ENCODE measurements at places on chromosomes 11 and 22.

GRCh38 chr22:42961810-42962209 is 53.1 kb downstream of the PACSIN2 start:
- no peak for DNase-seq

- no peak for DNase-seq
Measured at GRCh38 chr11:47453365-47453764, 4.4 kb upstream of the RAPSN start.

DNA sequence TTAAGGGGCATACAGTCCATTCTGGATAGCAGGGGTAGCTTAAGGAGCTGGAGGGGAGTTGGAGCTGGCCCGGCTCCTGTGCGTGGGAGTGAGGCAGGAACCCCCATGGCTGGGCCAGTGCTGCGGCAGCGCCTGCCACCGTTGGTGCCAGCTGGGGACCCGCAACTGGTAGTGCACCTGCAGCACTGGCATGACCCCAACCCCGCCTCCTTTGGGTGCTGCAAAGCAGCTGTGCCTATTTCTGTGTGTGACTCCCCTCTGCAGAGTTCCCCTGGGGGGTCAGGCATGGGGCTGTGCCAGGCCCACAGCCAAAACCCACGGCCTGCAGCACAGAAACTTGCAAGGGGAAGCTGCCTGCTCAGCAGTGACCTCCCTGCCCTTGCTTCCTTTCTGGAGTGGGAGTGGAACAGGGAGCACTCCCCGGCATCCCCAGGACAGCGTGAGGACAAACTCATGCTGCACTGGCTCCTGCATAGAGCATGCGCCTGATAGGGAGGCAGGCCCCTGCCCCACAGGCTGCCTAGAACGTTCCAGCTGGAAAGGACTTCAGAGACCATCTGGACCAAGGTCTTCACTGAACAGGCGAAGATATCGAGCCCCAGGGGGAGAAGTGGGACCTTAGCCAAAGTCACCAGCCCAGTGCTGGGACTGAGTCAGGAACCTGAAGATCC is 26.2 kb upstream of the RAB1B start:
- DNase-seq, result no peak

DNA sequence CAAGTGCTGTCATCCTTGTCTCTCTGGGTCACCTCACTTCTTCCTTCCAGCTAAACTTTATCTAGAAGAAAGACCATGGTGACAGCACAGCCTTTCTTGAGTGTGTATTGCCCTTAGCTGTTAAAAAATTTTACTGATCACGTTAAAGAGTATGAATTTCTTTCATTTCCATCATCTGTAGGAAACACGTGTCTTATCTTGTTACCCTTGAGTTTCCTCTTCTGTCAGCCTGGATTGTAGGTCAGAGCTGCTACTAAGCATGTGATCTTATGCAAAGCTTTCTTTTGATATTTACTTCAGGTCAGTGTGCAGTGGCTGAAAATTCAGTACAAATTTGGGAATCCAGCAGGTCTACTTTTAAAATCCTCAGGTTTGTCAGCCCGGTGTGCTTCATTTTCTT is 512.2 kb upstream of the ARHGAP42 start:
- DNase-seq, result no peak

GRCh38 chr11:81700076-81700475 is 1033.6 kb downstream of the FAM181B start:
- DNase-seq, result no peak

- DNase-seq, result no peak
Measured at GRCh38 chr11:119282495-119282894, 34.4 kb downstream of the MCAM start.

GRCh38 chr11:119024430-119025098 is 6.0 kb downstream of the TRAPPC4 start:
- no peak for DNase-seq

GRCh38 chr11:45104790-45105084 is 41.7 kb upstream of the PRDM11 start:
- no peak for DNase-seq

- DNase-seq, result no peak
Measured at GRCh38 chr11:35483131-35483820, 42.1 kb downstream of the PAMR1 start.

DNA sequence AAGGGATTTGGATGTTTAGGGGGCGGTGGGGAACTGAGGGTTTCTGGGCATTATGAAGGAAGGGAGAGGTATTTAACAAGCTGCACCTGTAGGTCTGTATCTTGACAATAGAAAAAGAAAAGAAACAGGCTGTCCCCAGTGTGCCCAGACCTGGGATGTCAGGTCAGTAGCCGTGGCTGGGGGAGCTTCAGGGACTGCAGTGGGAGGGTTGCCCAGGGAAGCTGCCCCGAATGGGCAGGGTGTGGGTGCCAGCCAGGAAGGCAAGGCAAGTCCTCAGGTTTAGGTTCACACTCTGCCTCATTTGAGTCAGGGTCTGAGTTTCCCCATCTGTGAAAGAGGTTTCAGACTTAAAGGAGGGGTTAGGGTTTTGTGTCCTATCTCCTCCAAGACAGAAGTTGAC is 1.5 kb downstream of the INPP5J start:
- no peak for DNase-seq

DNA sequence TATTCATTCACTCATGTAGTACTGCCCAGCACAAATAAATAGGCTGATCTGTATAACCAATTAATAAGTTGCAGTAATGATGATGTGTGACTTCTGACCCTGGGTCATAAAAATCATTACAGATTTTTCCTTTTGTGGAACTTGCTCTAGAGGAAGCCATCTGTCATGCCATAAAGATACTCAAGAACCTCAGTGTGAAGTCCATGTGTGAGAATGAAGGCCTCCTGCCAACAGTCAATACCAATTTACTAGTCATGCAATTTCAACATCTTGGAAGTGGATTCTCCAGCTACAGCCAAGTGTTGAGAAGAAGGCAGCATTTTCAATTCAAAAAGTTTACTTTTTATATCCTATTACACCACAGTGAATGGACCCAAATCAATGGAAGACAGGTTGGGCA is 435.6 kb upstream of the LRRC4C start:
- no peak for DNase-seq

- no peak for DNase-seq
Measured at GRCh38 chr11:45964911-45965389, 42.5 kb downstream of the LARGE2 start.

GRCh38 chr22:41028841-41029240 is 63.6 kb upstream of the EP300 start:
- no peak for DNase-seq

- no peak for DNase-seq
Measured at GRCh38 chr11:16184588-16184987, 171.8 kb downstream of the SOX6 start.

DNA sequence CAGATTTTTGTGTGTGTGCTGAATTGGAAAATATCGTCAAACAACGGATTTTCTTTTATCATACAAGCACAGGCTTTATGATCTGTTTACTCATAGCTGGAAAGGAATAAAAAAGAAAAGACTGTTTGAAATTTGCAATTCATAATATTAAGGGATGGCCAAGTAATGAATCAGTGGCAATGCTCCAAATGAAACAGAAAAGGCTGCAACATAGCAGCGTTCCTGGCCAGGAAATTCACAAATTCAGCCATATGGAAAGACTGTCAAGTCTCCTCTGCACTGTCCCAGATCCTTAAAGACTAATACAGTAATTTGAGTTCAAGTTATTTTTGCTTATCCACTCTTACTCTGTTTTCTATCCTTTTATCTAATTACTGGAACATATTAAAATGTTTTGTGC is 98.2 kb downstream of the MSANTD4 start:
- no peak for DNase-seq

DNA sequence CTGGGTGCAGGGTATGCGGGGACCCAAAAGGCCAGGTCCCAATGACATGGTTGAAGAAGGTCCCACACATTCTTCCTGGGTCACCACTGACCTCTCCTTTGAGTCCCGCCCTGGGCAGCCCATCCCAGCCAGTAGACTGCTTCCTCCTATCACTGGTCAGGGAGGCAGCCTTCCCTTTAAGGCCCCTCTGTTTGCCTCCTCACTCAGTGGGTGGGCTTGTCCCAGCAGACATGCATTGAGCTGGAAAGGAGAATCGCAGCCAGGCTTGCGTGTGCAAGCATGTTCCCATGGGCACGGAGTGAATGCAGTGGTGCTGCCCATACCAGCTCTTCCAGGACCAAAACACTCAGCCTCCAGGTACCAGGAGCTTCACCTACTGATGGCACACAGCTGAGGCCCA is 162.4 kb upstream of the SYT13 start:
- no peak for DNase-seq

- no peak for DNase-seq
Measured at GRCh38 chr11:121767433-121767832, 314.7 kb upstream of the SORL1-AS1 start.

DNA sequence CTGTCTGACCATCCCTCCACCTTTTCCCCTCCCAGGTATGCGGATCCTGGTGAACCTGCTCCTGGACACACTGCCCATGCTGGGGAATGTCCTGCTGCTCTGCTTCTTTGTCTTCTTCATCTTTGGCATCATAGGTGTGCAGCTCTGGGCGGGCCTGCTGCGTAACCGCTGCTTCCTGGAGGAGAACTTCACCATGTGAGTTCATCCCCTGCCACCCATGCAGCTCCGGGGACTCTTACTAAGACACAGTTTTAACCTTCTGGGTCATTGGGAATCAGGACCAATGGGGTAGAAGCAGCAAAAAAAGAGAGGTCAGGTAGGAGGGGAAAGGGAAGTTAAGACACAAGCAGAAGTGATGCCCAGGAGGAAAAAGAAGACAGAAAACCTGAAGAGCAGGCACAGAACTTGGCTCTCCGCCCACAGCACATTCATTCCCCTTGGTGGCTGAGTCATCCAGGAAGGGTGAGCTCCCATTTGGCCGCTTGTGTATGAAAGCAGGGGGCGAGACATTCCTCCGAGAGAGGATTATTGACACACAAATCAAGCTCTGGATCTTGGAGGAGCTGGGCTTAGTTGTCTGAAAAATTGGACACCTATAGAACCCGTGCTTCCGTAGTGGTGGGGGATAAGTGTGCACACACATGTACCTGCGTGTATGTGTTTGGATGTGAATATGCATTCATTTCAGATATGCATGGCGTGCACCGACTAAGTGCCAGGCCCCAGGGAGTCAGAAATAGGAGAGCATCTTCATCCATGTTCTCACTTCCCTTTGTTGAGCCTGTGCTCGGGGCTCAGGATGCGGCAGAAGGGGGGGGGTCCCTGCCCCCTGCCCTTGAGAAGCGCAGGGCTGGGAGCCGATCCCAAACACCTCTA is 64.2 kb downstream of the CACNA1I start:
- DNase-seq, result no peak

GRCh38 chr11:100632941-100633452 is 54.1 kb upstream of the ARHGAP42 start:
- DNase-seq, result no peak

- no peak for DNase-seq
Measured at GRCh38 chr22:50085211-50085972, at the start of gene MLC1. MLC1 (minus strand) TSS chr22:50085426; CDS start chr22:50084902, 524 bp downstream.

DNA sequence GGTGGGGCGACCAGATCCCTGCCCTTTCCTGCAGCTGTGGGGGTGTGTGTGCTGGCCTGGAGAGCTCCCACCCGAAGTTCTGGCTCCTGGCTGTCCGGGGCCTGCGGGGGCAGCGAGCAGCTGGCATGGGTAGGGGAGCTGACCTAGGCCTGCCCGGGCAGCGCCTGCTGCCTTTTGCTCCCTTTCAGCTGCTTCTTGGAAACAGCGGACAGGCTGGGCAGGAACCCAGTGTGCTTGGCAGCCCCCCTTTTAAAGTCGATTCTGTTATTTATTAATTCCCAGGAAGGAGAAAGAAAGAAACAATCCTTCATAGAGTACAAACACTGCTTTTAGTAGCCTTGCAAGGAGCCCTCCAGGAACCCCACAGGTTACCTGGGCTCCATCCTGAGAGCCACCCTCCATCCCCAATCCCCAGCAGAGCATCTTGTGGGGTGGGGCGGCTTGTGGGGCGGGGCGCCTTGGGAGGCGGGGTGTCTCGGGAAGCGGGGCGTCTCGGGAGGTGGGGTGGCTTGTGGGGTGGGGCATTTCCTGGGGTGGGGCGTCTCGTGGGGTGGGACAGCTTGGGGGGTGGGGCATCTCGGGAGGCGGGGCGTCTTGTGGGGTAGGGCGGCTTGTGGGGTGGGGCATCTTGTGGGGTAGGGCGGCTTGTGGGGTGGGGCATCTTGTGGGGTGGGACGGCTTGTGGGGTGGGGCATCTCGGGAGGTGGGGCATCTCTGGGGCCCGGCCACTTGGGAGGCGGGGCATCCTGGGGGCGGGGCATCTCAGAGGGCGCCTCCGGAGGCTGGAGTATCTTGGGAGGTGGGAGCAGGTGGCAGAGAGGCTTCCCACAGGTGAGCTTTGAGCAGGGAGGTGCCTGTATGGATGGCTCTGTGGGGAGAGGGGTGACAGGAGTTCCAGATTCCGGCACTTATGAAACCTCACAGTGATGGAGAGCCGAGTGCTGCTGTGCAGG is 7.0 kb downstream of the CD81 start:
- no peak for DNase-seq

GRCh38 chr11:47464483-47464882 is 15.5 kb upstream of the RAPSN start:
- no peak for DNase-seq

DNA sequence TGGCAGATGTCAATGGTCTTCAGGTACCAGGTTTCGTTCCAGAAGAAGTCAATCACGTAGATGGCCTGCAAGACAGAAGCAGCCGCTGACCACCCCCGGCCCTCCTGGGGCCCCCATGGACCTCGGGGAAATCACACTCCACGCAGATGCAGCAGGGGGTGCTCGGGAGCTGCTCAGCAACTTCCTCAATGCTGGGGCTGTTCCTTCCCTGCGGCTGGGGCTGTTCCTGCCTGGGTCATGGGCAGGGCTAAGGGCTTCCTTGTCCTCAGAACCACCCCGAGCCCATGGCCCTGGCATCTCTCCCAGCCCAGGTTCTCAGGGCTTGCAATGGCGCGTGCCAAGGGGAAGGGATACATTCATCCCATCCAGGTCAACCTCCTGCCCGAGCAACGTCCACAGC is 10.3 kb downstream of the DHCR7 start:
- no peak for DNase-seq

GRCh38 chr11:96107143-96107824 is 183.4 kb upstream of the MTMR2 start:
- DNase-seq, result no peak
